ENCODE measurements at places on chromosomes 3 and 15.
A peak's percentile ranks its signal among the peaks of the same experiment; 100 is the strongest.

DNA sequence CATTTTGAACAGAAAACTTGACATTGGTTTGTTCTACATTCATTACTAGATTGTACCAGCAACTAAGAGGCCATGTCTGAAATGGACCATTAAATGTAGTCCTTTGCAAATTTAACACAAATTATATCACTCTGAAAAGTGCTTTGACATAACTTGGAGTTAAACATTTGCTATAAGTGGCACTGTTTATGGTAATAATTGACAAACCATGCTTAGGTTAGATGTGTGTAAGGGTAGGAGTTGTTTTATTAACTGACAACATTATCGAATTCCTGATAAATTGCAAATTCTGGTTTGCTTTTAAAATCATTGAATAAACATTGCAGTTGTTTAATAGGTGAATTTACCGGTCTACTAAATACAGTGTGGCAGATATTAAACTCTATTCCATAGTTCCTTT is 6.1 kb upstream of the TMEM207 start:
- DNase-seq: no peak

- DNase-seq: peak; percentile 74
These were observed 19.5 kb downstream of the BMF start for GRCh38 chr15:40088929-40089755.

GRCh38 chr3:149435996-149436885 is 38.3 kb upstream of the TM4SF4 start:
- DNase-seq: no peak

DNA sequence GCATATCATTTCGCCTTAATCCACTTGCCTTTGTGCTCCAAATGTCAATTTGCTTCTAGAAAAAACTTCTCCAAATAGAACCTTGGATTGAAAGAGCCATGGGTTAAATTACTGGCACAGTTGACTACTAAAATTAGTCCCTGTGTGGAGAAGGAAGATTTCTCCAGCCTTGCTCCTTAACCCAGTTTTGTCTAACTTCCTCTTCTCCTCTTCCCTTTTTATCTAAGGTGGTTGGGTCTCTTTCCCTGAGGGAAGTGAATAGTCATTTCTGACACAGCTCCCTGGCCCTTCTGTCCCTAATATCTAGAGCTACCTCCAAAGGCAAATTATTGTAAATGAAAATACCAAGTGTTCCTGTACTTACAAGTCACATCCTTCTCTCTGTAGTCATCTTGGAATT is 527.9 kb upstream of the TBL1XR1 start:
- no peak for DNase-seq

DNA sequence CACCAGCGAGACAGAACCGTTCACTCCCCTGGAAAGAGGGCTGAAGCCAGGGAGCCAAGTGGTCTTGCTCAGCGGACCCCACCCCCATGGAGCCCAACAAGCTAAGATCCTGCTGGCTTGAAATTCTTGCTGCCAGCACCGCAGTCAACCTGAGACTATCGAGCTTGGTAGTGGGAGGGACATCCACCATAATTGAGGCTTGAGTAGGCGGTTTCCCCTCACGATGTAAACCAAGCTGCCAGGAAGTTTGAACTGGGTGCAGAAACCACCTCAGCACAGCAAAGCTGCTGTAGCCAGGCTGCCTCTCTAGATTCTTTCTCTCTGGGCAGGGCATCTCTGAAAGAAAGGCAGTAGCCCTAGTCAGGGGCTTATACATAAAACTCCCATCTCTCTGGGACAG is 151.0 kb downstream of the MBNL1 start:
- DNase-seq: no peak

GRCh38 chr3:44323341-44323955 is 15.1 kb upstream of the TCAIM start:
- DNase-seq: peak; percentile 45

- no peak for DNase-seq
These were observed 44.4 kb downstream of the PTH1R start for GRCh38 chr3:46921871-46922271.

- no peak for DNase-seq
These were observed 593.3 kb downstream of the FHIT start for GRCh38 chr3:60657972-60658371.

DNA sequence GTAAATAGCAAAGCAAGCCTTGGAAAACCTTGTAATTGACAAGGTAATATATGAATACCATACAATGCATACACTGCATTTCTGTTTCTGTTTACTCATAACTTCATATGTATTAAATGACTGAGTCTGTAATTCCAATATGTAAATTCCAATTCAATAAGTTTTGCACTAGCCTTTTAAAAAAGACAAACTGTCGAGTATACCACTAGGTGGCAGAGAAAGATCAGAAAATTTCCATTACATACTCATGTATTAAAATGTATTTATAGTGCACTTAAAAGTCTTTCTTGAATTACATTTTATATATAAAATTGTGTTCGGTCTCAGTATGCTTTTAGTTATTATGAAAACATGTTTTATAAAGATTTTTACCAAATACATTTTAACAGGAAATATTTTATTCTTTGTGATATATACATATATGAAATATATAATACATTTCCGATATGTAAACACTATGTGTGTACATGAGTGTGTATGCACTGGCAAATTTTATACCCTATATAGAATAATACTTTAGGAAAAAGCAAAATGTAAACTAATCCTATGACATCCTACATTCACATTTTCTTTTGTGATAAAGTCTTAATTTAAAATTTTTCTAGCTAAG is 216.8 kb downstream of the VGLL3 start:
- peak; percentile 49 for DNase-seq

DNA sequence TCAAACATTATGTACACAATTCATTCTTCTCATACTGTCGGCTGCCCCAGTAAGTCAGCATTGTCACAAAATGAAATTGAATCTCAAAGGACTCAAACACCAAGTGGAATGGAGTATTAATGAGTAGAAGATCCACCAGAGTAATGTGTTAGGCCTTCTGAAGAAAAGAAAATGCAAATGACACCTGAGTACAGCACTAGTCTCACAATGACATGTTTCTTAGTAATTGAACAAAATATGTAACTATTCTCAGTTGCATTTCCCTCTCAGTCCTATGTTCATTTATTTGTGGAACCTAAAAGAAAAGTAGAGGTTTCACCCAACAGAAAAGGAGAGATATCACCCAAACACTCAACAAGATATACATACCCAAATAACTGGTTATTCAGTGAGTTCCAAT is 283.9 kb upstream of the THBS1 start:
- no peak for DNase-seq

- DNase-seq: peak; percentile 59
These were observed 57.9 kb downstream of the ARHGAP31 start for GRCh38 chr3:119352034-119352609.

GRCh38 chr15:90851114-90851513 is 17.3 kb upstream of the FURIN start:
- no peak for DNase-seq

DNA sequence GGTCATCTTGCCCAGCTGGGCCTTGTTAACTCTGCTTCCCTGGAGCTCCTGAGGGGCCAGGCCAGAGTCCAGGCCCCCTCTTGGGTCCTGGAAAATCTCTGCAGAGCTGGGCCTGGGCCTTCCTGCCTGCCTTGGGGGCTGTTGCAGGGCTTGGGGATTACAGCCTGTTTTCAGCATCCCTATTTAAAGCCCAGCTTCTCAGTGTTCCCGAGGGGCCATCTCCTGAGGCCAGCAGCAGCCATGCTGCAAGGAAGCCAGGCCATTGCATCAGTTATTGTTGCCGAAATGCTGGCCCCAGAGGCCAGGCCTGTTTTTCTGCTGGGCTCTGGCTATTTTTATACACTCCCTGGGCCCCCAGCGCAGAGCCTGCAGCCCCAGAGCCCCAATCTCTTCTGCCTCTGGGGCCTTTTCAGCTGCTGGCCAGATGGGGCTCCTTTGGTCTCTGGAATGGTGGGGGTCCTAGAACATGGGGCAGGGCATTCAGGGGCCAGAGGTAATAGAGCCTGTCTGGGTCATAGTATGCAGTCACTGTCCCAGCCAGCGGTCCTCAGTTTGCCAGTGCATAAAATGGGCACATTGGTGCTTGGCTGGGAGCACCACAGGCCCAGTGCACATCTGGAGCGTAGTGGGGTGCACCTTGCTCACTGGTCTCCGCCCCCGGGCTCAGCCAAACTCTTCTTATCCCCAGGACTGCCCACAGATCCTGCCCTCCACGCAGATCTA is 28.5 kb downstream of the PLXNA1 start:
- peak; percentile 86 for DNase-seq

DNA sequence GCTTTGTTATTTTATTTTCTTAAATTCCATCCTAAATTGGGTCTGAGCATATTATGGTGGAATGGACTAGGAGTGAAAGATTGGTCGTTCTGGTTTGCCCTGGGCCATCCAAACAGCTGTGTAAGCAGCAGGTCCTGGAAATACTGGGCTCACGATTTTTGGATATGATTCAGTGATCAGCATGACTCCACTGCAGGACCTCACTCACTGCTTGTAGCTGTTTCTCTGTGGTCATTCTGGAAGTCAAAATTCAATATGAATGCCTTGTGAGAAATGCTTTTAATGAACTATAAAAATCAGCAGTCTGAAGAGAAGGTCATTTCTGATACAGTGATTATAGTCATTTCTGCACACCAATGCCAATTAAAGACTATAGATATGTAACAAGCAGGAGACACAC is 185.0 kb downstream of the RBMS3 start:
- peak; percentile 52 for DNase-seq

DNA sequence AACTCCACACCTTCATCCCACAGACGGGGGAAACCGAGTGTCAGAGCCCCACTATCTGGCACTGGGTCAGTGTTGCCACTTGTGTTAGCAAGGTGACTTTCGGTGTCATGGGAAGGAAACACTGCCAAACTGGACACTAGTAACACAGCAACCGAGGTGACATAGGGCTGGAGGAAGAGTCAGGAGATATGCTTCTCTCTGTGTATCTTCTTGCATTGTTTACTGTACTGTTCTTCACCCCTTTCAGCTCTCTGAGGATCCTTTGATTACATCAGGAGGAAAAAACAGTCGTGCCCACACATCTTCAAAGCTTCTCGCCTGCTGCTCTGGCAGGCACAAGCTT is 109.4 kb upstream of the RAD18 start:
- no peak for DNase-seq

GRCh38 chr3:109021556-109021955 is 67.9 kb upstream of the GUCA1C start:
- DNase-seq: no peak

GRCh38 chr15:100810831-100811230 is 68.8 kb upstream of the ALDH1A3 start:
- no peak for DNase-seq

- peak; percentile 67 for DNase-seq
These were observed 35.2 kb downstream of the PYGO1 start for GRCh38 chr15:55552926-55553325.

DNA sequence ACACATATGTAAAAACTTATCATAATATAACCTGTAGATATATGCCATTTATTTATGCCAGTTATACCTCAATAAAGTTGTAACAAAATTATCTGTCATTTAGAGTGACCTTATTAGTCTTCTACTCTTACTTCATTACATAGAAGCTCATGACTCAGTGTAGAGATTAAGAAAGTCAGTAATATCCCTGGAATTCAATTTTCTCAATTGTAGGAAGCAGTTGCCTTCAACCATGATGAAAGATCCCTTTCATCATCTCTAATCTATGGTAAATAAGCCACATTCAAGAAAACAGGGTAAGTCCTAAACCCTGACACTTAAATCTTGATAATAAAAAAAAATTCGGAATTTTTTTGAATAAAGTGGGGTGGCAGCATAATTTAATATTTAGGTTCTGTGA is 216.5 kb upstream of the PEX5L start:
- peak; percentile 12 for DNase-seq

- DNase-seq: no peak
These were observed 36.0 kb upstream of the HDGFL3 start for GRCh38 chr15:83243634-83244033.

GRCh38 chr15:26974120-26974780 is 3.3 kb downstream of the GABRG3 start:
- DNase-seq: peak; percentile 26

DNA sequence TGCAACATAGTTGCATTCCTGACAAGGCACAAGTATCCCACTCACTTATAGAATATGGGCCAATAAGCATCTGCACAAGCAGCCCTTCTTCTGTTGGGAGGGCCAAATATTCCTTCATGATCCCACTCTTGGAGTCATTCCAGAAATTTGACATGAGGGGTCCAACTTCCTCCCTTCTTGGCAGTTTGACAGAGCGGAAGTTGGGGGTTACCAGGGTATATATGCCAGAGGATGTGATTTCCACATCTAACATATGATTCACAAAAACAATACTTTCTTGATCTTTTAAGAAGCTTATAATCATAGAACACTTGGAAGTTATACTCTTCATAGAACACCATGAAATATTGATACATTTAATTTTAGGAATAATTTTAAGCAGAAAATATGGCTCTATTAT is 100.9 kb upstream of the CRBN start:
- no peak for DNase-seq

- peak; percentile 80 for DNase-seq
These were observed 158.7 kb downstream of the USP13 start for GRCh38 chr3:179811321-179812095.

DNA sequence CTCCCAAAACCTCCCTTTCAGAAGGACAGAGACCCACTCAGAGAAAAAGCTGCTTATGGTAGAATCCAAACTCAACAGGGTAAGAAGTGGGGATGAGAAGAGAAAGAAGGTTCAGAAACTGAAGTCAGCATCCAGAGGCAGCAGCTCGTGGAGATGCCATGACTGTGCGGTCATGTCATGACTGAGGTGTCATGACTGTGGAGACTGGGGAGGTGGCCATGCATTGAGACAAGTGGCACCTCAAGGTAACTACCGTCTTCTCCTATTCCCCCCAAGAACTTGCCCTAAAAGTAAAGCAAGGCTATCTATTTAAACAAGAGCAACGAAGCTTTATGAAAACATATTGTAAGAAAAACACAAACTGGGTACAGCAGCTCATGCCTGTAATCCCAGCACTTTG is 15.1 kb downstream of the CHRNA3 start:
- no peak for DNase-seq

GRCh38 chr15:73387507-73388255 is 18.9 kb upstream of the HCN4 start:
- peak; percentile 14 for DNase-seq

GRCh38 chr3:182697345-182697919 is 95.9 kb upstream of the ATP11B start:
- DNase-seq: no peak

DNA sequence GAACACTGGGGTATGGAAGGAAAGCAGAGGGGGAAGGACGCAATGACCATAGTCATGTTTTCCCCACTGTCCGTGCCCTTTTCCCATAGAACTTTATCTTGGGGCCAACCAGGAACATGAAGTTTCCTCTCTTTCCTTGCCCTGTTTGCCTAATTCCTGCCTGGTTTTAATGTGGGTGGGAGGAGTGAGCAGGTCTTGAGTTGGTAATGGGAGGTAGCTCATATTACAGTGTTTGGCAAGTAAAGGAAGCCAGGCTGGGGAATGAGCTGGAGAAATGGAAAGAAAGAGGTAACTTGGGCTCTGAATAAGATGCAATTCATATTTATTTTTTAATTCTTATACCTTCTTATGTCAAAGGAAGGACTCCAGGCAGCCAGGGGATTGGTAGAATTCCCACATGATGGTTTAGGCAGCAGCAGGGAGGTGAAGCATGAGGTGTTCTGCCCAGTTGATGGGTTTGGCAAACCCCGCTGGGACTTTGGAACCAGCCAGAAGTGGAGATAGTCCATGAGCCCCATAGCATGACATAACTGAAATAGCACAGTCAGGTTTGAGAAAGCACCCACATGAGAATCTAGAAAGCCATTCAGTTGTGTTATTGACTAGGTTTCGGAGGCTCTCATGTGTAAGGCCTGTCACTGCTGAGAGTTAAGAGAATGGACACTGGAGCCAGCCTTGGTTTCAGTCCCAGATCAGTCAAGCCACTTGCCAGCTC is 60.0 kb downstream of the CCK start:
- no peak for DNase-seq

GRCh38 chr15:27696530-27696929 is 402.6 kb downstream of the OCA2 start:
- DNase-seq: no peak

Data from fibroblast of skin of abdomen (primary cell).